ENCODE measurements at places on chromosomes 6 and 20.

DNA sequence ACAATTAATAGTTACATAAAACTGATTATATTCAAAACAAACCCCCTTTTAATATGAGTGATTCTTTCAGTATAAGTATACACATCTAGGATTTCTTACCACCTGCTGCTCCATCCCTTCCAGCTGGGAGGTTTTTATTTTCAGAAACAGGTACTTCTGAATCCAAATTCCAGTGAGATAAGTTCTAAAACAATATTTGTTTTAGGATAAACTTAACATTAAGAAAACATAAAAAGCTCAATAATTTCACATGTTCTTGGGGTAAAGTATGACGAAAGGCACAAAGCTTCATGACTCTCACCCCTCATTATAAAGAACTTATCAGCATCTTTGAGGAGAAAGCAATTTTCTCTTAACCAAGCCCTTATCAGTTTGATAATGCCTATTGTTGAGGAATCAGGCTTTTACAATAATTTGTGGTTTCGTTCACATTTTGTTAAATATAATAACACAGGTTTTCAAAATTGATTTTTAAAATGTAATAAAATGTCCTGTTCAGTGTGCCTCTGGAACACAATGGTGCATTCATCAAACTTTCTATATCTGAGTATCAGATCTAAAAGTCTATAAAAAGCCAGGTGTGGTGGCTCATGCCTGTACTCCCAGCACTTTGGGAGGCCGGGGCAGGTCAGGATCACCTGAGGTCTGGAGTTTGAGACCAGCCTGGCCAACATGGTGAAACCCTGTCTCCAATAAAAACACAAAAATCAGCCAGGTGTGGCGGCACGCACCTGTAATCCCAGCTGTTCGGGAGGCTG lies 4.3 kb downstream of the FAM217A start:
- no peak for DNase-seq

DNA sequence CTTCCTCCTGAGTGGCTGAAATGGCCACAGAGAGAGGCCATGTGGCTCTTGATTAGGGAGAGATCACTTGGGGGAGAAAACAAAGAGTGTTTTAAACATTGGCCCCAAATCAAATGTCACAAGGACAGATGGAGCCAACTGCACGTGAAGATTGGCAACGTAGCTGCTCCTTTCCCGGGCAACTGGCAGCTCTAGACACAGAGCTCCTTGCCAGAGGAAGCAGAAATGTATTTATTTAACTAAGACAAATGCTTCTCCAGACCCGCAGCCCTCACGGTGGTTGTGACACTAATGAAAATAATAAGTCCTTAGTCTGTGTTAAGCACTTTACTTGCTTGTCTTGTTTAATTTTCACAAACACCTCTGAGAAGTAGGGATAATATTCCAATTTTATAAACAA lies 49.6 kb upstream of the DSN1 start:
- no peak for DNase-seq

- no peak for DNase-seq
Observed at GRCh38 chr6:97876711-97877110, 593.7 kb upstream of the MMS22L start.

DNA sequence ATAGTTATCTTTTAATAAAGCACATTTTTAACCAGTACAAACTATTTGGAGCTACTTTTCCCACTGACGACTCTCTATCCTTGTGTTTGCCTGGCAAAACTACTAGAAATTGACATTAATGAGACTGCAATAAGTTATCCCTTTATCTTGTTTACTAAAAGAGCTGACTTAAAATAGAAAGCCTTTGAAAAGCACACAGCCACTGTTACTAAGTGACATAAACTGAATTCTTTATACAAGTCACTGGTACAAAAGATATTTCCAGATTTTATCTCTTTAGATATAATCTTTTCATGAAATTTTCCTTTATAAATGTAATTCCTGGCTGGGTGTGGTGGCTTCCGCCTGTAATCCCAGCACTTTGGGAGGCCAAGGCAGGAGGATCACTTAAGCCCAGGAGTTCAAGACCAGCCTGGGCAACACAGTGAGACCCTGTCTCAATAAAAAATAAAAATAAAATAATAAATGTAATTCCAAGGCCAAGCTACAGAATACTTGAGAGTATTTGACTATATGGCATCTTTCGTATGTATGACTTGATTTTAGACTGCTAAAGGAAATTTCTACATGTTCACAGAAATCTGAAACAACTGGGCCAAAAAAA lies 9.5 kb downstream of the MBOAT1 start:
- DNase-seq: no peak

- DNase-seq: no peak
Observed at GRCh38 chr6:166497087-166497899, 89.2 kb downstream of the RAMACL start.

DNA sequence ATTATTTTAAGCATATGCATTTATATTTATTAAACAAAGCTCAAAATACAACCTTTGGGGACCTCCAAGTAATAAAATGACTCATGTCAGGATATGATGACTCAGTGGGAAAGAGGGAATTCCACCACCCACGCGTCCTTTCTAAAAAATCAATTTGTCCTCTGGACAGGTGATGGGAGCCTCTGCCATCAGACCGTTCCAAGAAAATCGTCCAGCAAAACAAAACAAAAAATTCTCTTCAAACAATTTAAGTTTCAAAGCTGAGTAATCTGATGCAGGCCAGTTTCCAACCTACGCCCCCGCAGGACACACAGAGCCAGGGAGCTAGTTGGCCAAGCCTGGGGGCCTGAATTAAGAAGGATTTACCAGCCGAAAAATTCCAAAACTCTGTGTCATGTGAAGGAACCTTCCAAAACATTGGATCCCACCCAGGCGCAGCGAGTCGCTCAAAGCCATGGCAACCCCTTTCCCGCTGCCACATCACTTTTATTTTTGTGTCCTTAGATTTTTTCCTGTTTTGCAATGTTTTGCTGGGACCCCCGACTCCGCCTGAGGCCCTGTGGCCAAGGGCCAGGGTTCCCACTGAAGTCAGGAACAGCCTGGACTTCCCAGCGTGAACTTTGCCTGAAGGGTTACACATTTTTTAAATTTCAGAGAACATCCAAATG lies 95.3 kb downstream of the NFATC2 start:
- no peak for DNase-seq

DNA sequence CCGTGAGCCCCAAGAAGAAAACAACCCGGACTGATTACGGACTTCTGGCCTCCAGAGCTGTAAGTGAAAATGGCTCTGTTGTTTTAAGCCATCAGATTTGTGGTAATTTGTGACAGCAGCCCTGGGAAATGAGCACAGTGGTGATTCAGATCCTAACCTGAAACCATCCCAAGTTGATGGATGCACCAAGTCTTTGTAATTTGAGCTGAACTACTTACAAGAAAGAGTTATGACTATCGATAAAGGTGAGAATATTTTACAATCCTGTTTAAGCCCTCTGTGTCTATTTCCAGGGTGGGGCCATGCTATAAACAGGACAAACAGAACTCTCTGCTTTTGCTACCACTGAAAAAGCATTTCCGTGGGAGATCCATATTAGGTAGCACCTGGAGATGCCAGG lies 19.1 kb upstream of the RIN2 start:
- DNase-seq: no peak

GRCh38 chr6:25670793-25671513 lies 18.9 kb downstream of the SCGN start:
- DNase-seq: no peak

GRCh38 chr6:162055365-162055764 lies 672.2 kb downstream of the PRKN start:
- no peak for DNase-seq

Measured in effector CD8-positive, alpha-beta T cell (primary cell).